ENCODE measurements at places on chromosomes 2 and 18. TPM values are rescaled to one million over a fixed set of nuclear protein-coding genes. Genes with fewer than 3 reads are reported as not detected.

The STEAP3 gene
- total RNA-seq, result 7.2 TPM

The LYPD6 gene
- total RNA-seq, result 7.5 TPM

The IL1F10 gene
- total RNA-seq, result not detected

The CAVIN2 gene
- total RNA-seq, result 252 TPM

The TUBA3E gene
- not detected for total RNA-seq

The KLHL30 gene
- not detected for total RNA-seq

The SMYD1 gene
- total RNA-seq, result not detected

The UGT1A4 gene
- total RNA-seq, result not detected

The MSGN1 gene
- total RNA-seq, result not detected

The PLB1 gene
- total RNA-seq, result 0.22 TPM

The GALNT3 gene
- total RNA-seq, result under 0.01 TPM

The FBXO36 gene
- 0.87 TPM for total RNA-seq
